ENCODE measurements at places on chromosomes 3 and 15.

DNA sequence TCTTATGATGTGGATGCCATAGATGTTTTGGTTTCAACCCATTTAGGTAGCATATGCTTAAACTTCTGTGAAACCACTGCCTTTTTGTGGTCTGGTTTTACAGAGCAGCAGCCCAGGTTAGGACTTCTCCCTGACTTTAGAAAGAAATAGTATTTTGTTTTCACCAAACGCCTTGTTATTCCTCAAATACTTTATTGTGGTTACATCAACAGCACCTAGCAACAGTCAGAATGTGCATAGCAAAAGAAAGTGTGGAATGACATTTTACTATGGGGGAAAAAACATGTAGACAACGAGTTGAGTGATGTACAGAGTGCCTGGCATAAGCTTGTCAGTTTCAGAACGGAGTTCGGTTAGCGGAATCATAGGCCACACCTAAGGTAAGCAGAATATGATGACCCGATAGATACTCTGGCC, 159.2 kb downstream of the TPRG1 start:
- DNase-seq = no peak

DNA sequence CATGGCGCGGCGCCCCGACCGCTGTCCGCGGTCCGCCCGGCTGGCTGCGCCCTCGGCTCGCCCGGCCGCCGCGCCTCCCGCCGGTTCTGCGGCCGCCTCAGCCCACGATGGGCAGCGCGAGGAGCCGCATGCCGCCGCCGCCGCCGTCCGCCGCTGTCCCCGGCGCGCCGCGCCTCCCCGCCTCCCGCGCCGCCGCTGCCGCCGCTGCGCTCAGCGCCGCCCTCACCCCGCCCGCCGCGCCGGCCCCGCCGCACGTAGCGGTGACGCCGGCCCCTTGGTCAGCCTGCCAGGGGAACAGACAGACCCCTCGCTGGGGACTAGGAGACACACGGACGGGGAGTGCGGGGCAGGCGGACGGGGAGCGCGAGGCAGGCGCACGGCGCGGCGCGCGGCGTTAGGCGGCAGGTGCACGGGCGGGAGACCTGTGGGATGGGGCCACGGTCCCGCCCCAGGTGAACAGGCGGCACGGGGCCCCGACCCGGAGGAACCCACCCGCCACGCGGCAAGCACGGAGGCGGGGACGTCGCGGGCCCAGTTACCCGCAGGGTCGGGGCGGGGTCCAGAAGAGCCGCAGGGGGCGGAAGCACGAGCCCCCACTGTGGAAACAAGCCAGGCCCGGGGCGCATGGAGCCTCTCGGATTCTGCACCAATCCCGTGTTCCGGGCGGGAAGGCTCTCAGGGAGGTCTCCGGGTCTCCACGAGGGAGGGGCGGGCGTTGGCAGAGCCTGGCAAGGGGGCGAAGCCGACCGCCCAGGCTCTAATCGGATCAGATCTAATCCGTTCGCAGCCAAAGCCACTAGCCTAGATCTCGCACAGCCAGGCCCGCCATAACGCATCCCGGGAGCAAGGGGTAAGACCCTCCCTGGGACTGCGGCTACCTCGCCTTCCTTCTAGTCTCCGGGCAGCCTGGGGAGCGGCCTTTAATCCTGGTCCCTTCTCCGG, at the start of gene CSPG5:
TSS of gene CSPG5 (minus strand) at position 175 of the 942 bp plus-strand sequence. CDS start at position 3, 172 bp downstream.
- peak; percentile 25 for DNase-seq

DNA sequence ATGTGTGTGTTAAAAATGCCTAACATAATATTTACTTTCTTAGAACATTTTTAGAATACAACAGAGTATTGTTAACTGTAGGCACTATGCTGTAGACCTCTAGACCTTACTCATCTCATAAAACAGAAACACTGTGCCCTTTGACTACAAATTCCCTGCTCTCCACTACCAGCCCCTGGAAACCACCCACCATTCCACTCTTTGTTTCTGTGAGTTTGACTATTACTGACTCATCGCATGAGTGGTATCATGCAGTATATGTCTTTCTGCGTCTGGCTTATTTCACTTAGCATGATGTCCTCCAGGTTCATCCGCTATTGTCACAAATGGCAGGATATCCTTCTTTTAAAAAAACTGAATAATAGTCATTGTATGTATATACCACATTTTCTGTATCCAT, 216.7 kb upstream of the CFAP20DC start:
- DNase-seq = no peak

DNA sequence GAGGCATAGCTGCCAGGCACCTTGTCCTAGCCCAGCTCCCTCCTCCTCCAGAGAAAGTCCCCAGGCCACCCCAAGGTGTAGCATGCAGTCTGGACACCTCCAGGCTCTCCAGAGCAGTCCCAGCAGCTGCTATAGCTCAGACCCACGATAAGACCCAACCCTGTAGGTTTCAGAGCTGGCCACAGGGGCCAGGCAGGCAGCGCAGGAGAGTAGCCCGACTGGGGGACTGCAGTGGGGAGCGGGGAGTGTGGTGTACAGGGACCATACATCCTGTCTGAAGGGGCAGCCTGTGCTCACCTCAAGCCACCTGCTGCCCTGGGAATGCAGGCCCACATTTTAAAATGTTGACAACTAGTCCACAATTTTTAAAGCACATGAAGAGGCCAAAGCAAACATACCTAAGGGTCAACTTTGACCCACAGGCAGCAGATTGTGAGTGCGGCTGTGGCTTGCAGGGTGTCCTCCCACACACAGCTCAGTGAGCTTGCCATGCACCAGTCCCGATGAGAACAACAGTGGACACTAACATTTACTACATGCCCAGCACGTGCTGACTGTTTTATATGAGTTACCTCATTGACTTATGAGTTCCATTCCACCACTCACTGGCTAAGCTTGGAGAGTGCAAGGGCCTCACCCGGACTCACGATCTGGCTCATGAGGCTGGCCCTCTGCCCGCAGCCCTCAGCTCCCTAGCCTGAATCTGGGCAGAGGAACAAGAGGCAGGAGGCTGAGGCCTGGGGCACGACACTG, 81.4 kb downstream of the DNAJB8 start:
- no peak for DNase-seq

DNA sequence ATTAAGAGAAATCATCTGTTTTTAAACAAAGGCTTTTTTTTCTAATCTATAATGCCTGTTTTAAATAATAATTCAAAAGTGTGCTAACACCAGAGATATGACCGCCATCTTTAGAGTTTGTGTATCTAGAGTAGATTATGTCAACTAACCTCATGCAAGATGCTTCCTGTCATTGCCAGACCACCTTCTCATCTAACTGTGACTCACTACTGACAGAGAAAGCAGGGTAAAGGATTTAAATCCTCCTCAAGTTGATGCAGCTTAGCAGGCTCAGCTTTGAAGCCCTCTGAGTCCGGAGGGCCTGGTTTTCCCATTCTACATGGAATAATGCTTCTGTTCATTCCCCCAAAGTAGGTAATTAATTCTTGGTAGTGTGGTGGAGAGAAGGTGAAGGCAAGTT, 108.5 kb downstream of the ECT2 start:
- DNase-seq = no peak

DNA sequence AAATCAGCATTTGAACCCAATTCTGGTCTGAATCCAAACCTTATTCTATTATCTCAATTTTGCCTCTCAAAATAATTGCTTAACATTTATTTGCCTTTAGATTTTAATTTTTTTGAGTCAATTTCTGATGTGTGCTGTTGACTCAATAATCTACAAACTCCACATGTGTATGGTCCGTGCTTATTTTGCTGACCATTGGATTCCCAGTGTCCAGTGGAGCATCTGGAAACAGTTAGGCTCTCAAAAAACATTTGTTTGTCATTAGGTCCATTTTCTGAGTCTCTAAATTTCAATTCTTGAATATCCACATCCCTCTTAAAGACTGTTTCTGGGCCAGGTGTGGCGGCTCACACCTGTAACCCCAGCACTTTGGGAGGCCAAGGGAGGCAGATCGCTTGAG, 19.2 kb upstream of the MYZAP start:
- no peak for DNase-seq

- no peak for DNase-seq
Measured at GRCh38 chr3:171282041-171282440, 178.2 kb downstream of the TNIK start.

DNA sequence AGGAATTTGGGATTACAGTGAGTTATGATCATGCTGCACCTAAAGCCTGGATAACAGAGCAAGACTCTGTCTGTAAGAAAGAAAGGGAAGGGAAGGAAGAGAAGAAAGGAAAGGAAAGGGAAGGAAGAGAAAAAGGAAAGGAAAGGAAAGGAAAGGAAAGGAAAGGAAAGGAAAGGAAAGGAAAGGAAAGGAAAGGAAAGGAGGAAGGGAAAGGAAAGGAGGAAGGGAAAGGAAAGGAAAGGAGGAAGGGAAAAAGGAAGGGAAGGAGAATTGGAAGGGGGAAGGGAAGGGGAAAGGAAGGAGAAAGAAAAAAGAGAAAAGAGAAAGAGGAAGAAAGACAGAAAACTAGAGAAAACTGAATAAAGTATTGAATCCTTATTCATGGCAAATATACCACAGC, 359.8 kb downstream of the ULK4 start:
- DNase-seq = no peak

DNA sequence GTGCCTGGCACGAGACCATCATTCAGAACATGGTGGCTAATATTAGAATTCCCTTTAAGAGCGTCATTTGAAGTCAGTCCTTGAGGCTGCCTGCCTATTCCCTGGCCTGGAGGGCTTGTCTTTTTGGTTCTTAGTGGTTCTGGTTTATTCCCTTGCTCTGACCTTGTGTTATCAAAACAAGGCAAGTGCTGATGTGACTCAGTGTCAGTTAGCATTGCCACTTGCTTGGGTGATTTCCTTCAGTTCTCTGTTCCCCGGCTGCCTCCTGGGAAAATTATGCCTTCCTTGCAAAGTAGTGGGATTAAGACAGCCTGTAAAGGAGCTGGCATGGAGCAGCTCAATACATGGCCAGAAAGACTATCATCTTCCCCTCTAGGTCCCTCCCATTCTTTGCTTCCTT, 64.6 kb downstream of the EDEM1 start:
- no peak for DNase-seq

- DNase-seq = no peak
Measured at GRCh38 chr3:173583496-173583895, 186.0 kb downstream of the NLGN1 start.

DNA sequence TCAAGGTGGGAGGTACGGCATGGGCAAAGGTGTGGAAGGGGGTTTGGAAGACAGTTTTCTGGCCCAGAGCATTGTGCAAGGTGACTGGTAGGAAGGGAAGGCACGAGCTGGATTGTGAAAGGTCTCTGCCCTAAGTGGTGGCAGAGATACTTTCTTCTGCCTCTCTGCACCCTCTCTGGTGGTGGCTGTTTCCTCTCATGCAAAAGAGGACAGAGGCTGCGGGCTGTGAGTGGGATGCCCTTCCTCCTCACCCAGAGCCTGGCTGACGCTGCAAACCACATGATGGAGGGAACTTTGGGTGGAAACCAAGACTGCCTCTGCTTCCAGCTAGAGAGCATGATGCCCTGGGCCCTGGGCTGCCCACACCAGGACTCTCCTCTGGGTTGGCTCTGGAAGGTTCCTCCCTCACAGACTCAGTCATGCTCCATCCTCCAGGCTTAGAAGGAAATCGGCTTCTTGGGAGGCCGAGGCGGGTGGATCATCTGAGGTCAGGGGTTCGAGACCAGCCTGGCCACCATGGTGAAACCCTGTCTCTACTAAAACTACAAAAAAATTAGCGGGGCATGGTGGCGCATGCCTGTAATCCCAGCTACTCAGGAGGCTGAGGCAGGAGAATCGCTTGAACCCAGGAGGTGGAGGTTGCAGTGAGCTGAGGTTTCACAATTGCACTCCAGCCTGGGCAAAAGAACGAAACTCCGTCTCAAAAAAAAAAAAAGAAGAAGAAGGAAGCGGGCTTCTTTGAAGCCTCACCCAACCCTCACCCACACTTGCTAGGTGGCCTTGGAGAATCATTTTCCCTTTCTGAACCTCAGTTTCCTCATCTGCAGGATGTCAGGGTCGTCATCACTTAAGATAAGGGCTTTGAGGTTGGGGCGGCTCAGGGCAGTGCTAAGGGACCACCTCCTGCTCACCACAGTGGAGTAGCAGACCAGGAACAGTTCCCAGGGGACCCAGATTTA, 8.3 kb downstream of the PSTPIP1 start:
- peak; percentile 82 for DNase-seq

GRCh38 chr3:187983484-187984124, 170.4 kb upstream of the LPP start:
- DNase-seq = no peak

GRCh38 chr3:71421475-71421819, 162.1 kb downstream of the FOXP1 start:
- DNase-seq = no peak

GRCh38 chr3:16846373-16847080, 38.2 kb upstream of the PLCL2 start:
- no peak for DNase-seq

DNA sequence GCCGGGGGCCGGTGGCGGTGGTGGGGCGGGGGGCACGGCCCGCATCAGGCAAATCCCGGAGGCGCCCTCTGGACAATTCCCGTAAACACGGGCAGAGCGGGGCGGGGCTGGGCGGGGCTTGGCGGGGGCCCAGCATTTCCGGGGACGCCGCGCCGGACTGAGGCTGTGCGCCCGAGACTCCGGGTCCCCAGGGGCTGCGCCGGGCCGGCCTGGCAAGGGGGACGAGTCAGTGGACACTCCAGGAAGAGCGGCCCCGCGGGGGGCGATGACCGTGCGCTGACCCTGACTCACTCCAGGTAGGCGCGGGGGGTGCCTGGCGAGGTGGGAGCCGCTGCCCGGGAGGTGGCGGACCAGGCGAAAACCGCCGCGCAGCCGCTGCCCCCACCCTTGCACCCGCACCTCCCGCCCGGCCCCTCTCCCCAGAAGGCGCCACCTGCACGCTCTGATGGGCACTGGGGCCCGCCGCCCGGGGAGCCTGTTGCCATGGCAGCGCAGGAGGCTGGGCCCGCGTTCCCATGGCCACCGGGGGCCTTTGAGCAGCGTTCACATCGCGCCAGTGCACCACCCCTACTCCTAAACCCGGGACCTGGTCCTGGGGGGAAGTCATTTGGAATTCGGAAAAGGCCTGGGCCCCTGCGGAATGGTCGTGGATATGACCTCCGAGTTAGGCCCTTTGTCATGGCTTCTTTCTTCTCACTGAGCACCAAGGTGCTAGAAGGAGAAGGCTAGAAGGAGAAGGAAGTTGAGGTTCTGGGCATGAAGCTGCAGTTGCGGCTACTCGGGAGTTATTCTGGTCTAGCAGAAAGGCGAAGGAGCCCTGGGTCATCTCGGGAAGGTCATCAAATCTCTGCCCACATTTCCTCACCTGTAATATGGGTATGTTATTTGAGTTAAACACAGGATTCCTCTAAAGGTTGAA, 16.1 kb upstream of the SEMA4B start:
- peak; percentile 59 for DNase-seq

- DNase-seq = no peak
Measured at GRCh38 chr15:67085818-67086636, 20.6 kb downstream of the SMAD3 start.

- no peak for DNase-seq
Measured at GRCh38 chr3:173473237-173473636, 75.7 kb downstream of the NLGN1 start.

- DNase-seq = no peak
Measured at GRCh38 chr3:119342176-119342575, 48.0 kb downstream of the ARHGAP31 start.

DNA sequence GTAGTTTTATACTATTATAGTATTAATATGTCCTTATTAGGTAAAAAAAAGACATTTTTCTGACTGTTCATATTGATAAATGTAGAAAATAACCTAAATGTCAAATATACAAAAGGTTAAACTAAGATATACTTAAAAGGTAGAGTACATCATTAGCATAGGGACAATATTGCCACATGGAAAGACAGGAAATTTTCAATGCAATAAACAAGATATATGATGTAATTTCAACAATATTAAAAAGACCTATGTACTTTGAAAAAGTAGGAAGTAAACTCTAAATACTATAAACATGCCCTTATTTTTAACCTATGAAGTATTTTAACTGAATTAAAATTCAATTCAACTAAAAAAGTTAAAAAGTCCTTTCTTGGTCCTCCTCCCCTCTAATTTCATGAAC, 1.9 kb downstream of the SPG11 start:
- DNase-seq = no peak

Data from activated CD4-positive, alpha-beta T cell treated with anti-CD3 and anti-CD28 coated beads, Interleukin-2, amount 50 U/mL, for 48 hours (primary cell).